ENCODE measurements at places on chromosomes 5 and 9.

DNA sequence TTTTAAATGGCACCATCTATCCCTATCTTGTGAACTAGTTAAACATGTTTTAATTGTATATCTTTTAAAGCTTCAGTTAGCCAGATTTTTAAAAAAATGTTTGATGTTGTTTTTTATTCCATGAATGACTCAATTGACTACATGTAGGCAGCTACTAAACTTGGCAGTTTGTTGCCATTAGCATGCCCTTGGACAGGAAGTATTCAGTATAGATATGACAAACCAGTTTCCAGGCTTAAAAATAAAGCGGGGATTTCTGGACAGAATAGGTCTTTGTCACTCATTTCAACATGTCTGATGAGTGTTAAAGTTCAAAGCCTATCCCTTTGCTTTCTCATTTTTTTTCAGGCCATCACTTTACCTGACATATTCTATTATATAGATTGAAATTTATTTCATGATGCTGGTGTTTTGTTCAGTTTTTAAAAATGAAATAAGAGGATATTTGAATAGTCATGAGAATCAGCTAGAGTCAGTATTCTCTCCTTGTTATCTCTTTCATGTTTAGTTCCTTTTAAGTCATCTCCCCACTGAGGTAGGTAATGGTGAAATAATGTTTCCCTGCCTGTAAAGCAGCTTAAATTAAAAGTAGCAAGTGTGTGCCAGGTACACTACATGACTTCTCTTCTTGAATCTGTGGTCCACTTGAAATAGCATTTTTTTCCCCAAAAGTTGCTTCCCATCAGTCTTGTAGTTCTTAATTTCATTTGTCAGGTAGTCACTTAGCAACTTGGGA lies 11.9 kb downstream of the TNFAIP8 start:
- DNase-seq, result peak; percentile 39

DNA sequence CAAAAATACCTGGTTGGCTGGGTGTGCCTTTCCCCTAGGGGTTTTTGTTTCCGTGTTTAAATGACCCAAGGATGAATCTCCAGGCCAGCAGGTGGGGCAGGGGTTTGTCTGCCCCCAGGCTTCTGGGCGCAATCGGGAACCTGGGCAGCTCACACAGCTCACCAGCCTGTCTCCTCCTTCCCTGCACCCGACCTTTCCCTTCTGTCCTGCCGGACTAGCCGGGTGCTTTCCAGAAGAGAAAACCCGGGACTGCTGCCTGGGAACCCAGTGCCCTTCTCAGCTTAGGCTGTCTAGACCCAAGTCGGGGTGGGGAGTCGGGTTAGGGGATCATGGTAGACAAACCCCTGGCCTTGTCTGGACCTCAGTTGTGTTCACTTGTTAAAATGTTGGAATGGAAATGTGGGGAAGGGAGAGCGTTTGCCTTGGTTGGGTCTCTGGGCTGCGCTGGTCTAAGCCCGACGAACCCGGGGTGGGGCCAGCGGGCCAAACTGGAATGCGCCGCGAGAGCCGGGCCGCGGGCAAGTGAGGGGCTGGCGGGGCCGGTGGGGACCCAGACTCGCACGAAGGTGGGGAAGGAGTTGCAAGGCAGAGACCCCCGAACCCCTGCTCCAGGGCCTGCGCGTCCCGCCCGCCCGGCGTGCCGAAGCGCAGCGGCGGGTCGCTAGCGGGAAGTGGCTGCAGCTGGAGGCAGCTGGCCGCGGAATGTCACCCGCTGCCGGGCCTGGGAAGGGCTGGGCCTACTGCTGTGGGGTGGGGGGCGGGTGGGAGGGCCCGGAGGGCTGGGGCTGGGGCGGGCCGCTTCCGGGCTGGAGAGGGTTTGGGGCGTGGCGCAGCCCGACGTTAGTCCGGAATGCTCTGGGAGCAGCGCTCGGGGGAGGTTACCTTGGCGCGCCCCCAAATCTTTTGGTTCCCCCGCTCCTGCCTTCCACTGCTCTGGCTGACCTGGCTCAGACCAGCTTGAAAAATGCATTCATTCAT lies 84.6 kb downstream of the DAB2IP start:
- no peak for DNase-seq

- DNase-seq, result no peak
Measured at GRCh38 chr9:128374221-128374675, 3.1 kb downstream of the URM1 start.

DNA sequence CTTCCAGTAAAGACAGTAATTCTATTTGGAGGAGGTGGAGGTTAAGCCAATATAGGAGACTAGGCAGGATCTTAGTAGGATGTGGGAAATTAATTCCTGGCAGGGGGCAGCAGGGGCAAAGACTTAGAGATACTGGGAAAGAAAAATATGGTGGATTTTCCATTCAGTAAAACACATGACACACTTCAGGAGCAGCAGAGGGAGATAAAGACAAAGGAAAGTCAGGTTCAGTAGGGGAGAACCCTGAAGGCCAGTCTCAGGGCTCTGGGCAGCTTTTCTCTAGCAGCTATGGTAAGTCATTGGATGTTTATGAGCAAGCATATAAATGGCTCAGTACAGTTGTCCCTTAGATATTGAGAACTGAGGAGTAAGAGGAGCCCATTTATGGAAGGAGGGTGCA lies 105.5 kb downstream of the PJA2 start:
- no peak for DNase-seq

DNA sequence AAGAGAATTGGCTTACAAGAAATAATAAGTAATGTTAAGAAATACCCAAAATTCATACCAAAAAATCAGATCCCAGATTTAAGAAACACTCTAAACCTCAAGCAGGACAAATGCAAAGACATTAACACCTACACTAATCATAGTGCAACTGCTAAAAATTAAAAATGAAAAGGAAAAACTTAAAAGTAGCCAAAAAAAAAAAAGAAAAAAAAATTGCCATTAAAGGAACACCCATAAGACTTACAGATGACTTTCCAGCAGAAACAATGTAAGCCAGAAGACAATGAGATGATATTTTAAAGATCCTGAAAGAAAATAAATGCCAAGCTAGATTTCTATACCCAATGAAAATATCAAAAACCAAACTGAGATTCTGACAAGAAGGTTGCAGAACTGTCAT lies 101.5 kb downstream of the DENND1A start:
- no peak for DNase-seq

DNA sequence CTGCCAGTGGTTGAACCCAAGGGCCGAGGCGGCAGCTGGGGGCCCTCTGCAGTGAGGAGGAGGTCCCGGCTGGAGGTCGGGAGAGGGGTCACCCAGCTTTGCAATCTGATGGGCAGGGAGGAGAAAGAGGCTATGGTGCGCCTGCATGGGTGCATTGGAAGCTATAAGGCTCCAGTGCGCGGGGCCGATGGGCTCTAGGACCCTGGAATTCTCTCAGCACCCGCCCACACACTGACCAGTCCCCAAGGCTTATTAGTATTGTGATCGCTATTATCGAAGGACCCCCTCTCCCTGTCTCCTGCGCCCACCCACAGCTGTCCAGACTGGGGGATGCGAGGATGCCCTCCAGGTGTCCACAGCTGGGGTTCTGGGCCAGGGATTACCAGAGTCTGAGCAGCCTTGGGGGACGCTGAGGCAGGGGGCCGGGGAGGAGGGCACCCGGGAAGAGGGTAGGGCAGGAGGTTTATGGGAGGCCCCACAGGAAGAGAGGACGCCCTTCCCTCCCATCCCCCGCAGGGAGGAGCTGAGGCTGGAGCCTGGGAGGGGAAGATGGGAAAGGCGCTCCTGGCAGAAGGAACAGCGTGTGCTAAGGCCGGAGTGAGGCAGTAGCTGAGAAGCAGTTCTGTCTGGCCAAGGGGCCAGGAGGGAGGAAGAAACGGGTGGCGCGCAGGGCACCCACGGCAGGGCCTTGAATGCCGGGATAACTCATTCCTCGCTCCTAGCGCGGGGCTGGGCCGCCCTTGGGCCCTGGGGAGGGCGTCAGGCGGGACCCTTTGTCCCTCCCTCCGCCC lies 24.2 kb downstream of the C9orf50 start:
- DNase-seq, result no peak

- DNase-seq, result no peak
Measured at GRCh38 chr9:119938871-119939270, 569.6 kb upstream of the BRINP1 start.

- no peak for DNase-seq
Measured at GRCh38 chr9:85744480-85744879, 2.7 kb upstream of the AGTPBP1 start.

- DNase-seq, result peak; percentile 42
Measured at GRCh38 chr5:126370796-126371718, 52.2 kb upstream of the GRAMD2B start.

DNA sequence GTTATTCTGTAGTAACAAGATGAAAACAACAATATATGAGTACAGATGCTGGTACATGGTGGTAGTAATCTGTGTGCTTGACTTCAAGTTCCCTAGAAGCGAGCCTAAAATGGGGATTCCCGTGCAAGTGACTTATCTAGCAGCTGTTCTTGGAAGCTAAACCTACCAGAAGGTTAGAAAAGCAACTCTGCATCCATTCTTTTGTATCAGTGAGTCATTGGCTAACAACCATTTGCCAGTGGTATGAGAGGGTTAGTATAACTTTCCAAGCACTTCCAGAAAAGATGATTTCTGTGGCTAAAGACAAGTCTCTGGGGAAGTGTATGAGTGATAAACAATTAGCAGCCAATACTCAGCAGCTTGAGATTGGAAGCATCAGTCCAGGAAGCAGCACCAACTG lies 787.7 kb upstream of the CDH6 start:
- no peak for DNase-seq

GRCh38 chr9:130053109-130053503 lies 600 bp upstream of the GPR107 start:
- no peak for DNase-seq

DNA sequence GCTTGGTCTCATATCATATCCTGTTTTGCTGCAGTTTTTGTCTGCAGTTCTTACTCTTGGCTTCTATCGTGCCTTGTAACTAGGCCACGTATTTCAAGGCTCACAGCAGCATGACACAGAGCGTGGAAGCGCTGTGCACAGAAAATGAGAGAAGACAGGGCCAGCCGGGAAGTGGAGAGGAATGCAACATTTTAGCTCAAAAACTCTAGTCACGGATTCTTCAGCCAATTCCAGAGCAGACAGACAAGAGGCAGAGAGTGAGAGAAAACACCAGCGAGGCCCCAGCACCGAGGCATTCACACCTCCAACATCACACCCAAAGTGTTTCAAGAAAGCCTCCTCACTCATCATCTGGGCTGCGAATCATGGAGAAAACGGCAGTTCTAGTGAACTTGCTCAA lies 160.8 kb downstream of the DNAH5 start:
- DNase-seq, result no peak

DNA sequence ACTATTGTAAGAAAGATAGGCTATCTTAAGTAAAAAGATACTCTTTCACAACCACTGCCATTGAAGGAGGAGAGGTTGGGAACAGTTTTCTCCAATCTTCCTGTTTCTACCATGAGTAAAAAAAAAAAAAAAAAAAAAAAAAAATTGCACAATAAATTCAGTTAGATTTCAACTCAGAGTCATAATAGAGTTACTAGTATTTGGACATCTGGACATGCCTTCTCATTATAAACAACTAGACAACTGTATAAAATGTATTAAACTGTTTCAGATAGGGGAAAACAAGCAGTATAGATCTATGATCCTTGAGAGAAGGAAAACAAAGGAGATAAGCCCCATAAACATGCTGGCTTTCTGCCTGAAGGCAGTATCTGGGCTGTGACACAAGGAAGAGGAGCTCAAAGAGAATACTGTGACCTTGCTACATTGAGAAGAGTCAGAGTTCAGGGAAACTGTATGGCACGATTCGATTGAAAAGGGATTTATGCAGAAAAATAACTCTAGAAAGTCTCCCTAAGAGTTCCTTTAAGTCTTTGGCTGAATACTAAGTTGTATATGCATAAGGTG lies 249.2 kb upstream of the POU5F2 start:
- DNase-seq, result no peak

GRCh38 chr5:93596676-93597490 lies 13.9 kb downstream of the NR2F1 start:
- no peak for DNase-seq

GRCh38 chr5:100841358-100842076 lies 61.6 kb downstream of the ST8SIA4 start:
- no peak for DNase-seq

GRCh38 chr9:15155826-15156225 lies 151.2 kb downstream of the TTC39B start:
- DNase-seq, result no peak

- DNase-seq, result no peak
Measured at GRCh38 chr5:63959177-63959982, 2.9 kb downstream of the HTR1A start.

DNA sequence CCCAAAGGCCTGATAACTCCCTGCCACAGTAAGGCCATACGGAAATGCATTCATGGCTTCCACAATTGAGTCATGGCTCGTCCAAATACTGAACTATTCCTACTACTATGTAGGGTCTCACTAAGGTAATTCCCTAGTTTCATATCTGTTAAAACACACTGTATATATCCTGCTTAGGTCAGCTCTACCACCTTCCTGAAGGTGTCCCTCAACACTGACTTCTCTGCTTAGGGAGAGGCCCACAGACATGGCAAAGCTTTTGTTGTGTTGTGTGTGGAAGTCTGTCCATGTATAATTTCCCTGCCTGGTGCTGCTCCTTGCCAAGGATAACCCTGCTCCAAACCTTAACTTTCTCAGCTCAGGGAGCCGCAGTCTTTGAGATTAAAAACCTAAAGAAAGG lies 60.4 kb downstream of the GIN1 start:
- no peak for DNase-seq

DNA sequence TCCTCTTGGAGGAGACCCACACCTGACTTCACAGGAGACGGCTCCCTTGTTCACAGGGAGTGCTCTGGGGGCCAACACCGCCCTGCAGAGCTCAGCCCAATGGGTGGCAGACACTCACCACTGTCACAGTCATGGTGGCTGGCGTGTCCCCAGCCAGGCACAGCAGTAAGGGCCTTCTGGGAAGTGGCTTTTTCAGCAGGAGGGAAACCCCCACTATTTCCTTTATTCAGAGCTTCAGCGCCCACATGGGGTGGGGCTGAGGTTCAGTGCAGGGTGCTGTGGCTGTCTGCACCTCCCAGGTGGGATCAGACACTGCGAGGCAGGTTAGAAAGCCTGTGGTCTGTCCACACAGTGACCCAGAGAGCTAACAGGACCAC lies 3.6 kb upstream of the SNAPC4 start:
- no peak for DNase-seq

DNA sequence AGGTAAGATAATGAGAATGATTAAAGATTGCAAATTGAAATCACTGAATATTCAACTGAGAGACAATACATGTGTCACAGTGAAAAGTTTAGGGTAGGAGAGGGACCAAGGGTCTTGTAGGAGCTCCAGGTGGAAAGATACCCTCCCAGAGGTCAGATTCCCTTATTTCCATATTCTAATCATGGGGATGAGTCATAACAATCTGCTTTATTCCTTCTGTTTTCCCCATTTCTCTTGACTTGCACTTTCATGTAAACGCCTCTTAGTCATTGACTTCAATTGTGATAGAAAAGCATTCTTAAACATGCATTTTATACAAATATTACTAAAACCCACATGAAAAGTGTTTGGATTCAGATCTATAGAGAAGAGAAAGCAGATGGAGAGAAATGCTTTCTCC lies 81.3 kb upstream of the CTSL start:
- no peak for DNase-seq

DNA sequence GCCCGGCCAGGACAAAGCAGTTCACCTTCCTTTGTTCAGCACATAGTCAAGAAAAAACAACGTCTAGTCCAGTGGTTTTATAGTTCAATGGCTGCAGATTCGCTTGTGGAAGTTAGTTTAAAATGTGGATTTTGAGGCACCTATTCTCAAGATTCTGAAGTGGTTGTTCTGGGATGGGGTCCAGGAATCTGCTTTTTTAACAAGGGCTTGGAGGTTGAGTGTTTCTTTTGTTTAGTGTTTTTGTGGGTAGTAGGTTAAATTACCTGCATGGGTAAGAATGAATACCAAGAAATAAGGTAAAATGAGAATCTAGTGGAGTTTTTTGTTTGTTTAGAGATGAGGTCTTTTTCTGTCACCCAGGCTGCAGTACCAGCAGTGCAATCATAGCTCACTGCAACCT lies 28.4 kb upstream of the NADK2 start:
- no peak for DNase-seq

Measured in A172 (cell line).